GM04504 (cell line): ENCODE measurements at places on chromosomes 5 and 9.

DNA sequence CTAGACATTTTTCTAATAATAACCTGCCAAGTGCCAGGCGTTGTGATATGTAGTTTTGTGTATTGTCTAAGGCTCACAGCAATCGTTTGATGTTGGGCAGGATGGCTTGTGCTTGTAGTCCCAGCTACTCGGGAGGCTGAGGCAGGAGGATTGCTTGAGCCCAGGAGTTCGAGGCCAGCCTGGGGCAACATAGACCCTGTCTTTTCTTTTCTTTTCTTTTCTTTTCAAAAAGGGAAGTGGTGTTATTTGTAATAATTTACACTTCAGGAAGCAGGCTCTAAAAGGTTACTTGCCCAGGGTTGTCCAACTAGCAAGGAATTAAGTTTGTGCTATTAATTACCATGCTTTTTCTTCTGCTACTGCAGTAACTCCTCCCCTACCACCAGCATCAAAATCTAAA lies 3.2 kb downstream of the ZNF131 start:
- no peak for DNase-seq

- DNase-seq = no peak
These were observed 161.5 kb upstream of the SLC28A3 start for GRCh38 chr9:84502066-84502465.

DNA sequence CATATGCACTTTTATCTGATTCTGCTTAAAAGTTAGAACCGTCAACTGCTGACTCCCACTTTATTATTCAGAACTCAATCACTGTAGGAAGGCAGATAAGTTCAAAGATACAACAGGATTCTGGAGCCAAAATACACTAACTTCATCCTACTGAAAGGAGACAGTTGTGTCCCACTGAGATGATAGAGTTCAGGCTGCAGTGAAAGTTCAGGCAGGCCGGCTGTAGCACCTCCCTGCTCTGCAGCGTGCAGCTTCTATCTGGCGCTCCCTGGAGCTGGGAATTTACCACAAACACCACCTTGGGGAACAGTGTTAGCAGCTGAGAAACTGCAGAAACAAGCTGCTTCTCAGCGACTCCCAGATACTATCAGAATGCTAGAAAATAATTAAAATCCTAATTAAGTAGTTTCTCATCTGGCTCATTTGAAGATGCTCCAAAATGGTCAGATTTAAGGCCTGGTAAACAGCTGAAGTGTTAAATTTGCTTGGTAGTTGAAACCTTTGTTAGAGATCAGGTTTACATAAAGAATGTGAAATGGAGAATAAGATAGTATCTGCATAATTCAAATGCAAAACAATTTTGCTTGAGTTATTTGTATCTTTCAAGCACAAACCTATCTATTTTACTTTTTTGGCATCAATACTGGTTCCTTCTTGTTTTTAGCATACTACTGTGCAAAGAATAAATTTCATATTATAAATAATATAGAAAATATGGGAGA lies 52.3 kb upstream of the CNTLN start:
- DNase-seq = no peak

DNA sequence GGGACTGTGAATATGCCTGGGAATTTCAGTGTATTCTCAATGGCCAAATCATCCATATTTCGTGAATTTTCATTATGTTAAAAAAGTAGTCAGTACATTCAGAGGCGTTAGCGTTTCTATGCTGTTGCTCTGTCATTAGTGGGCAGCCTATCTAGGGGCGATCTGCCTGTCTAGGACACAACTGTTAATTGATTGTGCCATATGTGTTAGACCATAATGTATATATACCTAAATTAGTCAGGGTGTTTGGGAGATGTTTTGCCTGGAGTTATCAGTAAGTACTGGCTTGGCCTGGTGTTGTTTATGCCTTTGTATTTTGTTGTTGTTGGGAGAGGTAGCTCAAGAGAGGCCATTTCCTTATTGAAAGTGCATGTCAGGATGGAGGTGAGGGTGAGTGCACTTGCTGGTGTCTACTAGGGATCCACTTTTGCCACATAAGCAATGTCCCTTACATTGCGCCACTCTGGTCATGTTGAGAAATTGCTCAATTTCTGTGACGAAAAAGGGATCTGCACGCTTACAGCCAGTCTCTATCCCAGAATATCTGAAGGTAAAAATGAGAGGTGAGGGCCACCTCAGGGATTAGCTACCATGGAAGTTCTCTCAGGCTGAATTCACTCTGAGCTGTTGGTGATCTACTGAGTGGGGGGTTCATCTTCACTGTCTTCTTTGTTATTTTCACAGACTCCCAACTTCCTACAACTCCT lies 123.3 kb downstream of the ST8SIA4 start:
- DNase-seq = no peak

- no peak for DNase-seq
These were observed 190.3 kb downstream of the SYK start for GRCh38 chr9:90991953-90992352.
